ENCODE measurements at places on chromosomes 6 and 20. TPM values are rescaled to one million over a fixed set of nuclear protein-coding genes. Genes with fewer than 3 reads are reported as not detected.

- DNase-seq, result no peak
Measured at GRCh38 chr6:62904687-62905086, 306.6 kb upstream of the FKBP1C start.

DNA sequence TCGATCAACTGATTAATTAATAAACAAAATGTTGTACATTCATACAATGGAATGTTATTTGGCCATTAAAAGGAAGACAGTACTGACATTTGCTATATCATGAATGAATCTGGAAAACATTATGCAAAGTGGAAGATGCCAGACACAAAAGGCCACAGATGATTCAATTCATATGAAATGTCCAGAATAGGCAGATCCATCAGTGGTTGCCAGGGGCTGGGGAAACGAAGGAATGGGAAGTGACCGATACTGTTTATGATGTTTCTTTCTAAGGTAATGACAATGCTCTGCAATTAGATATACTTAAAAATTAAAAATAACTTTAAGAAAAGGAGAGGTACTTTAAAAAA, 37.2 kb downstream of the ELOVL5 start:
- no peak for DNase-seq

DNA sequence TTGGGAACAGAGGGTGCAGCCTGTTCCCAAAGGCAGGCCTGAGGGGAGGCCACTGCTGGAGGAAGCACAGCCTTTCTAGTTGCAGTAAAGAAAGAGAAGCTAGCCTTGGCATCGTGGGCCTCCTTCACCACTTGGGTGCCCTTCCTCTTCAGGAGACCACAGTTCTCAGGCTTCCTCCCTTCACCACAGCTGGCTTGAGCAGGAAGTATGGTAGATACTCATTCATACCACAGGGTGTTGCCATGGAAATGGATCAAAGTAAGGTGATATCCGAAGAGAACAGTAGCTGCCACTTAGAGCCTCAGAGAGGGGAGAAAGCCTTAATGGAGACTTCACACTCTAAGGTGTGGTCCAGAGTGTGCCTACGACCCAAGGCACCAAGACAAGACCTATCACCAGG, 120.4 kb upstream of the RIPOR2 start:
- peak; percentile 56 for DNase-seq

DNA sequence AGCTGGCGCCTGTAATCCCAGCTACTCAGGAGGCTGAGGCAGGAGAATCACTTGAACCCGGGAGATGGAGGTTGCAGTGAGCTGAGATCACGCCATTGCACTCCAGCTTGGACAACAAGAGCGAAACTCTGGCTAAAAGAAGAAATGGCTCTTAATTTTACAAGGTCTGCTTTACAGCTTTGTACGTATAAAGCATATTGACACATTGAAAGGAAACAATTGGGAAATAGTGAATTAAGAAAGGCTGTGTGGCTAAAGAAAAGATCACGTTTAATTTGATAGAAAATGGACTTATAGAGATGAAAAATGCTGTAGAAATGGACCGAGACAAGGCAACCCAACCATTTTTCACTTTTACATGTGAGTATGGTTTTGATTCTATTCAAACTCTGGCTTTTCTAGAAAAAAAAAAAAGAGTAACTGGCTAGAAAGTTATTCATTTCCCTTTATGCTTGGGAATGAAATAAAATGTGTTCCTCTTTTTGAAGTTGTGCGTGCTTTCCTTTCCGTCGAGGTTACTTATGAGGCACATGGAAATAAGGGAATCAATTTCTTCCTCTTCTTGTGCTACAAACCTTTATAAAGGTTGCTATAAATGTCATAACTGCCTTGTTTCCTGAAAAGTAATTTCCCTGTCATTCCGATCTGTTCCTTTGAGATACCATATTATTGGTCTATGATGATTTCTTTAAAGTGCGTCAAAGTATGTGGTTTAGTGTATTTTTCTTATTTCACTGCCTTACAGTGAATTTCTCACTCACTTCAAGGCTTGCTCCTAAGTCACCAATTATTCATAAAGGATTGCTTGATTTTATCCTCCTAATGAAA, 29.4 kb downstream of the PFDN4 start:
- no peak for DNase-seq

DNA sequence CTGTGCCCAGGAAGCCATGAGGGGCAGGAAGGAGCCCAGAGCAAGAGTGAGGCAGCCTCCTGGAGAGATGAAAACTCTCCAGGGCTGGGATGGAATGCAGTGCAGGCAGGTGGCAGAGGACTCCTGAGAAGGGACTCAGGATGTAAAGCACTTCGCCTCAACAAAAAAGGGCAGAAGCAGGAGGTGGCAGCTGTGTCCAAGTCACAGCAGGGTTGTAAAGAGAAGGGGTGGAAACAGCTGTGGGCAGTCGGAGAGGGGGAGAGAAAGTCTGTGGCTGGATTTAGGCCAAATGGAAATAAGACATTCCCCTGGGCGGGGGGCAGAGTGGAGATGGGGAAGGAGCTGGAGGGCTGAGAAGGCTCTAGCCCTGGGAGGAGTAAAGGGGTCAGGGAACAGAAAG, 34.9 kb downstream of the CYP21A2 start:
- DNase-seq, result no peak

DNA sequence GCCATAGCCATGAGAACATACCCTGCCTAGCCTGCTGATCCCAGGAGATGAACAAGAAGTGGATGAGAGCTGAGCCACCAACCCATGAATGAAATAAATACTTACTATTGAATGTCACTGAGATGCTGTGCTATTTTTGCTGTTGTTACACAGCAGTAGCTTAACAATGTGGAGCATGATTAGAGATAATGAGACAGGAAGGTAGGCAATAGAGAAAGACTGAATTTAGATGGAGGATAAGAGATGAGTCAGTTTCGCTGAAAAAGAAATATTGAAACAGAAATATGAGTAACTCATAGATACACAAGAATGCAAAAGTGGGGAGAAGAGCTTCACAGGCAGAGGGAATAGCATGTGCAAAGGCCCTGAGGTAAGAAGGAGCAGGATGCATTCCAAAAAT, 94.9 kb upstream of the TOP1 start:
- DNase-seq, result no peak

DNA sequence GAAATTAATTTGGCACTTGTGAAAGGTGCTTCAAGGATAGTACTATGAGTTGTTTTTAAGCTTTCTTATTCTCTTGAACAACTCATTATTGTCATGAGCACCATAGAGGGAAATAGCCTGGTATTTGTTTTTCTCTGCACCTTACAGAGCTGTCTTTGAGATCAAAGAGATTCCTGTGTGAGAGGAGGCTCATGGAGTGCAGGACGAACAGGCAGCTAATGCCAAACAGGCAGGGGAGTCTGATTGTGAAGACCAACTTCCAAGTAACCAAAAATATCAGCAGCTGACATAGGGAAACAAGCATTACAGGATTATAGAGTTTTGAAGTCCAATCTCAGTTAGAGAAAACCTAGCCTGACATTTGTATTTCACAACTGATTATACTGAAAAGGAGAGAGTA, 110.6 kb upstream of the TENT5A start:
- no peak for DNase-seq

DNA sequence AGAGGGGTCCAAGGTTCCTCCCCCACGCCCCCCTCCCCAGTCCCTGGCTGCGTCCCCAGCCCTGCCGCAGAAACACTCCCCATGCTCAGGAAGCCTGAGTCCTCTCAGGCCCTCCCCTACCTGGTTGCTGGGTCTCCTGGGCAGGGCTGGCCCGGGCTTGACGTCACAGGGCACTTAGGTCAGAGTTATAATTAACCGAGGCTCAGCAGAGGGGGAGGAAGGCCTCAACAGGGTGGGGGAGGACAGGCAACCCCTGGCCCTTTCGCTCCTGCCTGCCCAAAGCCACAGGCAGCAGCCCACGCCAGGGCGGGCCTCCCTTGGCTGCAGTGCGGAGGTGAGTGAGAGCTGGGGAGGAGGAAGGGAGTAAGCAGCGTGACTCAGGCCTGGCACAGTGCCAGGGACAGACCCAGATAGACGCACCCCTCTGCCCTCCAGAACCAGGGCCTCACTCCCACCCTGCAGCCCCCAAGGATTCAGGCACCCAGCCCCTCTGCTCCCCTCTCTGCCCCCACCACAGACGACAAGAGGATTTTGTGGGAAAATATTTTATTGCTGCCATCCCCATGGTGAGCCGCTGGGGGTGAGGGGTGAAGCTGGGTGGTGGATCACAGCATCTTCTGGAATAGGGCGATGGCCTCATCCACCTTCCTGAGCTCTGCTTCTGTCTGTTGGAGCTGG, at the start of gene VWA7:
VWA7 (minus strand) TSS at position 340 of the 678 bp plus-strand sequence. CDS start 549 bp downstream, outside the sequence.
- peak; percentile 89 for DNase-seq

DNA sequence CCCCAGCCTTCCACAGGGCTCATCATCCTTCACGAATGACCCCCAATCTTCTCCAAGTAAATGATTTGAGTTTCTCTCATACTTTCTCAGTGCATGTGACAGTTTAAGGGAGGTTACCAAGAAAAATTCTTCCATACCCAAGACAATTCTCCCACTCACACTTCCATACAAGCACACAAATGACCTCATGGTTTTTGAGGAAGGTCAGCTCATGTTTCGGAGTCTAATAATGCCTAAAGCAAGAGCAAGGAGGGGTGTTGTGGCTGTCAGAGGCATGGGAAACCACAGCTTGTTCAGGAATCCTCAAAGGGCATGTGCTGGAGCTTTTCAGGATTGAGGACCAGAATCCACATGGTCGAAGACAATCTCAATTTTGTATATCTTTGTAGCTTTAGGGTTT, 279.0 kb downstream of the MAFB start:
- peak; percentile 5 for DNase-seq

DNA sequence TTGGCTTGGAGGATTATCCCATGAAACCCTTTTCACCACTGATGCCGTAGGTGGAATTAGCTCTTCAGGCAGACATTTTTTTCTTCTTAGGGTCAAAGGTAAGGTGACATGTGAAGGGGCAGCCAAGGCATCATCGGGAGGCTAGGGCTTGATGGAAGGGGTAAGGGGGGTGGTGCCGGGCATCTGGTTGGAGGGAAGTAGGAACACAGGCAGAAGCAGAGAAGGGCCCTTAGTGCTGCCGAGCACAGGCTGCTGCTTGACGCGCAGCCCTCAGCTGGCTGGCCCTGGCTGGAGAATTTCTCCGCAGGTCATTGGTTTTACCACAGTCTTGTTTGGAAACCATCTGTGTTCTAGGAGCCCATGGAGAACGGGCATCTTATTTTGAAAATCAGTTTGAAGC, 54.7 kb downstream of the TRAF3IP2 start:
- no peak for DNase-seq

GRCh38 chr6:37013516-37014491, 8.3 kb downstream of the FGD2 start:
- DNase-seq, result no peak

GRCh38 chr6:157364705-157365104, 16.3 kb upstream of the ZDHHC14 start:
- DNase-seq, result no peak

GRCh38 chr20:24522452-24523330, 53.3 kb downstream of the SYNDIG1 start:
- no peak for DNase-seq

DNA sequence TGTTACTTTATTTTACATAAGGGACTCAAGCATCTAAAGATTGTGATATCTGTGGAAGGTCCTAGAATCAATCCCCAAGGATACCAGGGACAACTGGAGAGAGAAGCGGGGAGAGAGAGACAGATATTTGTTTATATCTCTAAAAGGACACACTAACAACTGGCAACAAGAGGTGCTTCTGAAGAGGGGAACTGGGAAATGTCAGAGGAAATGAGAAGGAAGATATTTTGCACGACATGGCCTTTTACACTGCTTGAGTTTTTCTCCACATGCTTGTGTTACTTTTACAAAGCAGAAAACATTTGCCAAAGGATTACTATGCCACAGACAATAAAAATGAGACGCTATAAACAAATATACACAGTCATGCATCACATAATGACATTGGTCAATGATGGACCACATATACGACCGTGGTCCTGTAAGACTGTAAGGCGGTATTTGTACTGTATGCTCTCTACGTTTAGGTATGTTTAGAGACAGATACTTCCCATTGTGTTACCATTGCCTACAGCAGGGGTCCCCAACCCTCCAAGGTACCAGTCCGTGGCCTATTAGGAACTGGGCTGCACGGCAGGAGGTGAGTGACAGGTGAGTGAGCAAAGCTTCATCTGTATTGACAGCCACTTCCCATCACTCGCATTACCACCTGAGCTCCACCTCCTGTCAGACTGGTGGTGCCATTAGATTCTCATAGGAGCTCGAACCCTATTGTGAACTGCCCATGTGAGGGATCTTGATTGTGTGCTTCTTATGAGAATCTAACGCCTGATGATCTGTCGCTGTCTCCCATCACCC, 64.6 kb upstream of the PTPN1 start:
- no peak for DNase-seq

GRCh38 chr6:37783856-37784584, 35.5 kb upstream of the ZFAND3 start:
- DNase-seq, result peak; percentile 75

GRCh38 chr6:47525330-47526057, 47.9 kb downstream of the CD2AP start:
- DNase-seq, result peak; percentile 19

GRCh38 chr6:52345311-52345710, 16.6 kb upstream of the PAQR8 start:
- DNase-seq, result no peak

DNA sequence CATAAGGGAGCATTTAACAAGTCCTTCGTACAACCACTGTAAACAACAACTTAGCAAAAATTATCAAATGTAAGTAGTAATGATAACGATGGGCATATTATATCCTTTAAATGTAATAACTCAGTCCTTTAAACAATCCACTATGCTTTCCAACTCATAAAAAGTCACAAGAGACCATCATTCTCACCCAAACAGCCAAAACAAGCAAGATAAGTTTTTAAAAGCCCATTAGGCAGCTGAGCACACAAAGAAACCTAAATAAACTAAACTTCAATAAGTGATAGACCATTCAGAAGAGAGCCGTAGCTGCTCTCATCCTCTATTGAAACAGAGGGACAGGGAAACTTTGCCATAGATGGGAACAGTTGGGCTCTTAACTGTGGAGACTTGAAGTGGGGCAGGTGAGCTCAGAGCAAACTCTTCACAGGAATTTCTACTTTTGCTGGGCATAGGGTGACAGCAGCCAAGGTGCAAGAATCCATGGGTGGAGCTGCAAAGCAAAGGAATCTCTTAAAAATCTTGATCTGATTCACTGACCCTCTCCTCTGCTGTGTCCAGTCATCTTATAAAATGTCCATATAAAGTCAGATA, 22.5 kb downstream of the RAB22A start:
- no peak for DNase-seq

Gene CYP39A1
- total RNA-seq, result not detected

Gene GUCA1A
- not detected for total RNA-seq

Gene MUCL3
- 252 TPM for total RNA-seq

Gene SLC17A1
- not detected for total RNA-seq

Gene CFB
- 270 TPM for total RNA-seq

Gene FOXC1
- 2.0 TPM for total RNA-seq

Gene RAET1L
- not detected for total RNA-seq
